ENCODE measurements at places on chromosomes 7 and 10. TPM values are rescaled to one million over a fixed set of nuclear protein-coding genes. Genes with fewer than 3 reads are reported as not detected.

Gene LSM8
- total RNA-seq: 25.8 TPM

Gene PRR15
- 3.1 TPM for total RNA-seq

DNA sequence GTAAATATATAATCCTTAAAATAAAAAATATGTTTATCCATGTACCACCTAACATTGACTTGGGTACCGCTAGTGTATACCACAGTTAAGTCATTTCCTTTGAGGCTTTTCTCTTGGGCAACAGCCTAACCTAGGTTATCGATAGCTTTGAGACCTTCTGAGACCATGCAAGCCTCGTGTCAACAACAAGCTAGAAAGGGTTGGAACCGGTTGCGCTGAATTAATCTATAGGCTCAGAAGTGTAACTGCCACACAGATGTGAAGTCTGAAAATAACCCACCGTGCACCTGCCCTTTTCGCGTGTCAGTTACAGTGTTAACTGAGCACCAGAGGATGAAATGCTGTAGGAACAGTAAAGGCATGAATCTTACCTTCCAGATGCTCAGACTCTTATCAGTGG lies 59.8 kb downstream of the ARID5B start:
- no peak for DNase-seq

DNA sequence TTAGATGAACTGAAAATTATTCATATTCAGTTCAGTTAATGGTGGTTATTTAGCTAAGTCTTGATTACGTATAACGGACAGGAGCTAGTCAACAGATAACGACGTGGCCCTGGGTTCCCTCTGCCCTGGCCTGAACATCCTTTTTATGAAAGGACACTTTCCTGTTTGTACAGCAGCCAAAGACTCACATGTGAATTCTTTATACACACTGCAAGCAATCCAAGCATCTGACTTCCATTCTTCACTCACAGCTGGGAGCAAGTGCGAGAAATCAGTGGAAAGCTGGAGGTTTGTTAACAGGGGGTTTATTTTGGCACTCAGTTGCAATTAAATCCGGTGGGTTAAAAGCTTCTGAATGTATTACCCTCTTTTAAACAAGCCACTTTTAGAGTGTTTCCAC lies 148.1 kb upstream of the GDF10 start:
- no peak for DNase-seq

- DNase-seq: no peak
Observed at GRCh38 chr7:14047709-14048399, 58.4 kb upstream of the ETV1 start.
